ENCODE measurements at places on chromosomes 7 and 10.

DNA sequence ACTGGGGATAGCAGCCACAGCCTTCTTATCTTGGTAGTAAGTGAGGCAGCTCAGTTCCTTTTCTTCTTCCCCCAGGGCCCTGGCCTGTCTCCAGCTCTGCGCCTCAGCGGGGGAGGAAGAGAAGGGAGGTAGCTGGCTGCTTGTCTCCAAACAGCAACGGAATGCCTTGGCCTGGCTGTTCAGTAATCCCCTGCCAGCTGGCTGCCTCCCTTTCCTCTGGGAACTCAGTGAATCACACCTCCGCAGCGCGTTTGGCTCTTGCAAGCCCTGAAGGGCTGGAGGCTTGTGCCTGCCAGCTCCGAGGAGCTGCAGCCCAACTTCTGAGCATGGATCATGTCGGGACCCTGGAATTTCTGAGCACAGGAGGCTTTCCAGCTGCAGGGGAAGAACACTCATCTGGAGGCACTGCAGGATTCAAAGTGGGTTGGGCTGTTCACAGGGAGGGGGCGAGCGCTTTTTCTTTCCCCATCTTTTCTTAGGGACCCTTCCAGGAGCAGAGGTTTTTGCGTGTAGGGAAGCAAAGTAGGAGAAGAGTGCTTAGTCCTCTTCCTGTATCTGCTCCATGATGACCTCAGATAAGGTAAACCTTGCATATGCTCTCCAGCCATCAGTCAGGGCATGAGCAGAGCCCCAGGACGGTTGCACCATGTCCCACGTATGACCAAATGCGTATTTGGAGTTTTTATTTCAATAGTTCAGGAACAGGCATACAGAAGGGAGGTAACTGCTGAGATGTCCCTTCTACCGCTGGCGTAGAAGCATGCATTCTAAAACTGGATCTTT is 253.2 kb upstream of the INHBA start:
- no peak for DNase-seq

DNA sequence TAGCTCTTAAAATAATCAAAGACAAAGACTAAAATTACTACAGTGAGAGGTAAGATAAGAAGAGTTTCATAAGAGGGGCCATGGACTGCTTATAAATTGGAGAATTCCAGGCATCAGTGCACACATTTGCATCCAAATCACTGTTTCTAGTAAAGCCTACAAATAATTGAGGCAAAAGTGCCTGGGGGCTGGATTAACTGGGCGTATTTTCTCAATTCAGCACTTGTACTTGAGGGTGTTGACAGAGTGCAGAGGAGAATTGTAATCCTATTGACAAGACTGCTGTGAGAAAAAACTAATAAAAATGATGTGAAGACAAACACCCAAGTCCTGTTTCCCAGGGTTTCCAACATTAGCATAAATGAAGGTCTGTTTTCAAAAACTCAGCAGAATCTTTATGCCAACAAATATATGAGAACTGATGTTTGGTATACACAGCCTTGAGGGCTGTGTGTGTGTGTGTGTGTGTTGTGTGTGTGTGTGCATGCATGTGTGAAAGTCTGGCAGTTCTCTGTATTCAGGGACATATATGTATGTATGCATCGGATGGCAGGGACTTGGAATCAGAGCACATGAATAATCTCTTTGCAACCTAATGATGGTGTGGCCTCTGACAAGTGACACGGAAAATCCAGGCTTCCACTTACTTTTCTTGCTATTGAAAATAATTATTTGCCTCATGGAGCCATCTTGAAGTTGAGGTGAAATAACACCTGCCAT is 182.1 kb upstream of the CDC14C start:
- no peak for DNase-seq

DNA sequence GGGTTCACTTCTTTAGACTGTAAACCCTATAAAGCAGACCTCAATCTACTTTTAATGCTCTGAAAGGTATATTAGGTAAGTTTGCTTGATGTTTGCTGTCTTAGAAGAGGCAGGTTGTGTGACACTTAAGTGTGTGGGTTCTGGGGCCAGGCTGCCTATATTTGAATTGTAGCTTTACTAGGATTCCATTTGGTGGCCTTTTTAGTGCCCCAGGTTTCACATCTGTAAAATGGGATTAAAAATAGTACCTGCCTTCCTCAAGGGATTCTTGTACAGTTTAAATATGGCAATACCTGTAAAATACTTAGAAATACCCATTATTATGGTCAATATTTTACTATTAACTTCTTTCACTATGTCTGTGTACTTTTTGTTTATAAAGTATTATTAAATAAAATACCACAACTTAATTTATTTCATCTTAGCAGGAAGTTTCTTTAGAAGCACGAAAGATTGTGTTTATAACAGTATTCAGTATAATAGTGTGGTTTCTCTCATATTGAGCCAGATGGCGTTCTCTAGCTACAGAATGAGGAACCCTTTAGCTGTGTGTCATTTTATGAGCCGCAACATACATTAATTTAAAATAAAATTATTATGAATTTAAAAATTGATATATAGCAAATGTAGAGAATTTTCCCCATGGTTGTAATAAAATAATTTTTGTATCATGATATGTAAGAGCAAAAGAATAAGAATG is 94.2 kb downstream of the CDK14 start:
- DNase-seq = no peak

DNA sequence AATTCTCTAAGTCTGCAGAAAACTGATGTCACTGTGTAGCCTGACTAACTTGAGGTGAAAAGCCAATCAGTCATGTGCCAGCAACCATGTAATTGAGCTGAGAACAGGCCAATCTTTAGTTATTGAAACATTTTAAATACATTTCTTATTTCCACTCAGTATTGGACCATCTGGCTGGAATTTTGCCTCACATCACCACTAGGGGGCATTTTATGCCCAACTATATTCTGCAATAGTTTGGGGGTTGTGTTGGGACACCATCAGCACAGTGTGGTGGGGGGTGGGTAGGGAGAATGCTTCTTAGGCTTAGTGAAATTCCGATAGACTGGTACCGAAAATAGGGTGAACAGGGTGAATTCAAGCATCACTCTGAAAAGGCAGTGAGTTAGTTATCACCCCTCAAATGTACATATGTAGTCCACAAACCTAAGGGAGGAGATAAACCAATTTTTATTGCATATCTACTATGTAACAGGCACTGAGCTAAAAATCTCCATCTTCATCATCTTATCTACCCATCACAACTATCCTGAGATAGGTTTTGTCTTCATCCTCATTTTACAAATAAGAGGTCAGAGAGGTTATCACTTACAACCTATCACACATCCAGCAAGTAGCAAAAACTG is 17.8 kb downstream of the NPSR1 start:
- no peak for DNase-seq

DNA sequence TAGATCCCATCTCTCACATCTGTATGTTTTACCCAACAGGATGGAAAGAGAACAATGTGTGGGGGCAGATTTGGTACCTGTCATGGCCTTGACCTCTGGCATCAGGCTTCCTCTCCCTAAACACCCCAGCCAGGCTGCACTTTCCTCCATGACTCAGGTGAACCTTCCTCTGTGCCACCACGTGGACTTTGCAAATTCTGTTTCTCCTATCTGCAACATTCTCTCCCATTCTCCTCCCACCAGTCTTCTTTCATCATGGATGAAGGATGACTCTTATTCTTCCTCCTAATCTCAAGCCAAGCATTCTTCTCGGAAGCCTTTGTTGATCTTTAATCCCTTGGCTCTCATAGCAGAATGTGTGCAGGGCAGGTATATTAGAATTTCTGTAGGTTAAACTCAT is 355.4 kb downstream of the KCNMA1 start:
- no peak for DNase-seq

- no peak for DNase-seq
Measured at GRCh38 chr10:52313933-52314821, at the start of gene DKK1. Gene DKK1 (plus strand): TSS chr10:52314281. CDS start chr10:52314435, 154 bp downstream.

- DNase-seq = no peak
Measured at GRCh38 chr10:38038107-38038931, 27.8 kb downstream of the ZNF33A start.

DNA sequence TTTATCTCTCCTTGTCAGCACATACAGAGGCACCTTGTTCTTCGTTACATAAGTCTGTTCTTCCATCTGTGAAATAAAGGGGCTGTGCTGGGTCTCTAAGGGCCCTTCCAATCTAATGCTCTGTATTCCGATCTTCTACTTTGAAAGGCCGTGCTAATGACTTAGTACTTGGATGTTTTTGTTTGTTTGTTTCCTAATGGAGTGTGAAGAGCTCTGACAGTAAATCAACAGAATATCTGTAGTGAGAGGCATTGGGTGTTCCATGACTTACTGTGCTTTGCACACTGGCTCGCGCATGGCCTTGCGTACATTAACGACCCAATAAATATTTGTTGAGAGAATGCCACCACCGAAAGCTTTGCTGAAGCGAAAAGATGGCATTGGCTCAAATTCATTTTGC is 162.1 kb downstream of the CHN2 start:
- DNase-seq = no peak

- DNase-seq = no peak
Measured at GRCh38 chr7:2811476-2812113, 32.5 kb downstream of the GNA12 start.

GRCh38 chr10:78139341-78139740 is 105.7 kb downstream of the RPS24 start:
- no peak for DNase-seq

DNA sequence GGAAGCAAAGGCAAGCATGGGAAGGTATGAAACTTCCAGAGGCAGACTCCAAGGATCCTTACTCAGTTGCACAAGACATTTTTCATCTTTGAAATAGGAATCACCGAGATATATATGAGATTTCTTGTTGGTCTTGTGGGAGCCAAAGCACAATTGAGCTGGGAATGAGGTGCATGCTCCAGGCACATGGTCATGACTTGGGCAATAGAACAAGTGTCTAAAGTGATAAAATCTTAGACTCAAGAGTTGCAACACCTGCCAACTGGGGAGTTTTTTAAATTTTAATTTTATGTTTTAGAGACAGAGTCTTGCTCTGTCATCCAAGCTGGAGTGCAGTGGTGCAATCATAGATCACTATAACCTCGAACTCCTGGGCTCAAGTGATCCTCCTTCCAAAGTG is 169.5 kb upstream of the ADCY1 start:
- DNase-seq = no peak

DNA sequence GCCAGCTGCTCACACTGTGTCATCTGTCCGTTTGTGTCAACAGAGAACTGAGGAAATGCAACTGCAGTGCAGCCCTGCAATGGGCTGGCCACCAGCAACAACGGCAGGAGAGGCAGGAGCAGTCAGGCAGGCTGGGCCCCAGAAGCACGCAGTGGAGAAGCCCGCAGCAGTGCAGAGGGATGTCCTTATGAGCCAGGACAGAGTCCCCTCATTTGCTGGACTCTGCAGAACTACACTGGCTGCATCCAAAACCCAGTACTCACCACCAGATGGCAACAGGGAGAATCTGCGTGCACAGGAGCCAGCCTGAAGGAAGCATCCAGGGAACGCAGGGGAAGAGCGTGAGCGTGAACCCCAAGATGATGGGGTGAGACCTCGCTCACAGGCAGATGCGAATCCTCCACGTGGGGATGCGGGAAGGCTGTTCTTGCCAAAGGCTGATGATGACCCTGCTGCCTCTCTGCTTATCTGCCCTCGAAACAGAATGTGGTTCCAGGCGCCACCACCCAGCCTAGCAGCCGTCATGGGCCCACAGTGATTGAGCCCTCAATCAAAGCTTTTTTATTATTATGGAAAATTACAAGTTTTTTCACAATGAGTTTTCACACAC is 232.1 kb downstream of the PTPRN2 start:
- no peak for DNase-seq

Data from NCI-H1436 treated with DMSO at 0.1 percent for 48 hours (cell line).